ENCODE measurements at places on chromosomes 5 and 9.

DNA sequence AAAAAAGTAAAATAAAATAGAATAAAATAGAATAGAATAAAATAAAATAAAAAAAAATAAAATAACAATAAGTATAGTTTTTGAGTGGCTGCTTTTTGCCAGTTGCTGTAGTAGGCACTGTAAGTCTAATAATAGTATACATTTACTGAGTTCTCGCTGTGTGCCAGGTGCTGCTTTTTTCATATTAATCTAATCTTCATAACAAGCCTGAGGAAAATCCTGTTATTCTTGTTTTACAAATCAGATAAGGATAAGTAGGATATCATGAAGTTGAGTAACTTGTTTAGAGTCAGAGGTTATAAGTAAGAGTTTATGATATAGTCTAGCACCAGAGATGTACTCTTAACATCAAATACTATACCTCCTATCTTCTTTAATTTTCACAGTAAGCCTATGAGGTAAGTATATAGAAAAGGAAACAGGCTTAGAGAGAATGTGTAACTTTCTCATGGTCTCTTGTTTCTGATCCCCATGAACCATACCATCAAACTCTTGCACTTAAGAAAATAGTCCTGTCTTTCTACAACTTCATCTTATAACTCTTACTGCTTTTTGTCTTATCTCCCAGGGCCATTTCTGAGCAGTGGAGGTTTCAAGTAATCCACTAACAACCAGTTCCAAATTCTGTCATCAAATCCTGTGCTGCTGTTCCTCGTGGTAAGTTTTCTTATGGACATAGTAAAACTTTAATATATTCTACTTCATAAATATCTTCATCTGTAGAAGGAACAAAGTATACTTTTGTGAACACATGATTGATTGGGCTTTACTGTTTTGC is 18.7 kb downstream of the RMI1 start:
- DNase-seq = no peak

- DNase-seq = no peak
Measured at GRCh38 chr5:175686396-175686795, 28.5 kb downstream of the HRH2 start.

DNA sequence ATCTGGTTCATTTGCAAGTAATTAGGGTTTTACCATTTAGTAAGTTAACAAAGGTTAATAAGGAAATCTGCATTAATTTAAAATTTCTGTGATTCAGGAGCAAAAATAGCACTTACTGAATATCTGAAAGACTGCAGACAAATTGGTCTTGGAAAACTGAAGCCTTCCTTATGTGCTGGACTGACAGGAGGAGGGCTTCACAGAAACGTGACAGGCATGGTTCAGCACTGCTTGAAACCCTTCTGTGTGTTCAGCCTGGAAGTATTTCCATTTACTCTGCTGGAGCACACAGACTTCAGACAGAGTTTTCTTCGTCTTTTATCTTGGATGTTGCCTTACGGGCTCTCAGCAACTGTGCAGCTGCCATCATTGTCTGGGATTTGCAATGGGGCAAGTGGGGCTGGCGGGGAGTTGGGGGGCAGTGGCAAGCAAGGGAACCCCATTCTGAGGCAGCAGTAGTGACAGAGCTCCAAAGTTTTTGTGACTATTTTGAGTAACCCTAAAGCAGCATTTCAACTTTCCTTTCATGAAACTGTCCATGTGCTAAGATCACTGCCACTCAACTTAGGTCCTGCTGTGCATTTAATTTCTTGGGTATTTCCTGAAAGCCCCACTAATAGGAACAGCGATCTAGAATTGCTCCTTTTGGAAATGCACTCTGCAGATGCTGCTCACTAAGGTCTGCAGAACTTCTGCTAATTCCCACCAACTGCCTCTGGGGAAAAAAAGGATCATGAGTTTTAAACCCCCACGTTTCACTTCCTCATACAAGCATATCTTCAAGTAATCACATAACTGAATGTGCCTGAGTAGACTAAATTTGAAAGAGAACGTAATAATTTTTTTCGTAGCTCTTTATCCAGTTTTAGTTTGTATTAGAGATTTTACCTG is 56.6 kb downstream of the KCNN2 start:
- DNase-seq = no peak

- no peak for DNase-seq
Measured at GRCh38 chr9:137008312-137008711, 11.9 kb upstream of the CLIC3 start.

- no peak for DNase-seq
Measured at GRCh38 chr5:69451941-69452647, 37.2 kb downstream of the MARVELD2 start.

- DNase-seq = no peak
Measured at GRCh38 chr5:10331341-10331796, 22.1 kb upstream of the MARCHF6 start.
